ENCODE measurements at places on chromosomes 7 and 10.

- DNase-seq, result peak; percentile 83
These were observed 287.8 kb downstream of the PHF14 start for GRCh38 chr7:11261470-11261869.

DNA sequence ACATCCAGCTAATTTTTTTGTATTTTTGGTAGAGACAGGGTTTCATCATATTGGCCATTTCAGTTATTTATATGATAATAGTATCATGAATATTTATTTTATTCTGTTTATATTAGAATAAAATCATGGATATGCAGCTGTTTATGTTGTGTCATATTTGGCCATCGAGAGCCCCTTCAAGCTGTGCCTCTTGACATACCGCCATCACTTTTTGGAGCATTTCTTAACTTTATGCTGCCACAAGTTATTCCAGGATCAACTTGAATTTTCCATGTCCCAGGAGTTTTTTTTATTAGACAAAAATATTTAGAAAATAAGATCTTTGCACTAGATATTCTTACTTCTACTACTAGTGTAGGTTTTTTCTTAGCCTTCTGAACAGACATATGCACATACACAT, 1067.0 kb upstream of the LRRTM3 start:
- no peak for DNase-seq

DNA sequence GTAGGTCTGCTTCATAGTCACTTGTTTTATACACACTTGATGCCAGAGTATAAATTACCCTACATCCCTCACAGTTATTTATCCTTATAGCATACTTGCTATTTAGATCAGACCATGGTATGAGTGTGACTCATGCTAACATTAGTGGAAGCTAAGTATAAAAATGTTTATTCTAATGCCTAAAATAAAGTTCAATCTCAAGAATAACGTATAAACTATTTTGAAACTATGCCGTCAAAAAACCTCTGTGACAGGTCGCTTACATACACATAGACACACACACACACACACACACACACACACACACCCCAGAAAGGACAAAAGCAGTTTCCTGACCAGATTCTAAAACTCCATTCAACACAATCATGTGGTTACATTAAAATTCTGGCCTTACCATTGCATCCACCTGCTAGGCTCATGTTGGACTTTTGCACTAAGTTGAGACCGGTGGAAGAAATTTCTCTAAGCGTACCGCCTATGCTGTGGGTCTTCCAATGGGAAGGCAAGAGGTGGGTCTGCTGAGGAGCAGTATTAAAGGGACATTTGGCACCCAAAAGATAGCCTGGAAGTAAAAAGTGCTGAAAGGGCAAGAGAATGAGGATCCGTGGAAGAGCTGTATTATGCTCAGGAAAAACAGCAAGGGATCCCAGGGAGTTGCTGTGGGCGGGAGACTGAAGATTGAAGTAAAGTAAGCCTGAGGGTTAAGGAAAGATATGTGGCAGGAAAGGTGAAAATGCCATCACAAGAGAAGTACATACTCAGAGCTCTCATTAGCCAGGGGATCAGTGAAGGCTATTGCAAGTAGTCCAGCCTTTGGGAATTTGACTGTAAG, 5.0 kb downstream of the FOXP2 start:
- no peak for DNase-seq

- DNase-seq, result no peak
These were observed 180.1 kb downstream of the RAPGEF5 start for GRCh38 chr7:22176791-22177412.

GRCh38 chr7:109864230-109864629, 1226.7 kb upstream of the LRRN3 start:
- DNase-seq, result no peak

DNA sequence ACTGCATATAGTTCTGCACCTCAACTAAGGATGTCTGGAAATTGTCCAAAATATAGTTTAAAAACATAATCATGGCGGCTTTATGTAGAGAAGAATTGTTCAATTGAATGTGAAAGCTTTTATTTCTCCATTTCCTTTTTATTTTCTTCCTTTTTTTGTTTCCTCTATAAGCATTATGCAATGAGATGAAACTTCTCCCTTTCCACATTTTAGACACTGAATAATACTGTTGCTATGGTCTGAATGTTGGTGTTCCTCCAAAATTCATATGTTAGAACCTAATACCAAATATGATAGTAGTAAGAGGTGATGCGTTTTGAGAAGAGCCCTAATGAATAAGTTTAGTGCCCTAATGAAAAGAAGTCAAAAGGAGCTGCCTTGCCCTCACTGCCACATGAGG, 175.0 kb downstream of the RNLS start:
- DNase-seq, result no peak

- DNase-seq, result no peak
These were observed 330.4 kb downstream of the ARL4A start for GRCh38 chr7:13017881-13018280.

GRCh38 chr10:14578060-14578952, 196.4 kb downstream of the FAM107B start:
- DNase-seq, result no peak

- DNase-seq, result no peak
These were observed 26.2 kb downstream of the GLI3 start for GRCh38 chr7:42210779-42211178.

Measured in NCI-H774 (cell line).